Activated T-cell treated with anti-CD3 and anti-CD28 coated beads, Interleukin-2, amount 50 U/mL, for 4 hours (primary cell): ENCODE measurements at places on chromosomes 11 and 22. TPM values are rescaled to one million over a fixed set of nuclear protein-coding genes. Genes with fewer than 3 reads are reported as not detected.

Gene OR2AT4
- not detected for total RNA-seq

Gene MMP8
- total RNA-seq: not detected

Gene MRGPRX4
- not detected for total RNA-seq

Gene MS4A4A
- total RNA-seq: not detected

Gene FHIP1B
- total RNA-seq: 21.5 TPM

Gene VSIG10L2
- not detected for total RNA-seq

Gene SAA4
- not detected for total RNA-seq

Gene EXPH5
- total RNA-seq: 1.0 TPM

Gene DENND5A
- 62.9 TPM for total RNA-seq

Gene FGF4
- not detected for total RNA-seq

Gene CLTCL1
- 0.18 TPM for total RNA-seq

Gene NPAS4
- total RNA-seq: not detected
